ENCODE measurements at places on chromosomes 3 and 15.

- DNase-seq: no peak
Observed at GRCh38 chr15:48477795-48478360, 146.6 kb downstream of the DUT start.

DNA sequence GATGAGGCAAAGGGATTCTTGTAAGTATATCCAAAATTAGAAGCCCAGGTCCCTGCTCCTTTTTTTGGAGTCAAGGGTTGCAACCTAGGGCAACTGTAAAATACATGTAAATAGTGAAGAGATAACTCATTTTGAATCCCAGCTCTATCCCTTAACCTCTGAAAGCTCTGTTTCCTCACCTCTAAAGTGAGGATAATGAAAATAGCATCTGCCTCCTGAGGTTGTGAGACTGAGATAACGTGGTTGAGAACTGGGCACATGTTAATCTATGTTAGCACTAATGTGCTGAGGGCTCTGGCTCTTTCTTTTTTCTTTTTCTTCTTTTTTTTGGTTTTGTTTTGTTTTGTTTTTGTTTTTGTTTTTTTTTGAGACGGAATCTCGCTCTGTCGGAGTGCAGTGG lies 4.8 kb upstream of the NKTR start:
- DNase-seq: no peak

DNA sequence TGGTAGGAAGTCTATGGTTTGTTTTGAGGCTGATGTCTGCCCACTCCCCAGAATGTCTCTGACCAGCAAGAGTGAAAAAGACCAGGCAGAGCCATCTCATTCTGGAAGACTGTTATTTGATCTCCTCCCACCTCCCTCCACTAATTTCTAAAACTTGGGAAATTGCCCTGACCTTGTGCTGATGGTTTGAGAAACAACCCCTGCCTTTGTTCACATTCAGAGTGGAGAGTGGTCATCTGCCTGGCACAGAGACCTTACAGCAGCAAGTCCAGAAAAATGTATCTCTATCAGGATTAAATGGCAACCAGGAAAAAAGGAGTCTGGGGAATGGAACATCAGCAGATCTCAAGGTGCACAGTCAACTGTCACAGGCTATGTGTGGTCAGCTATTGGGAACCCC lies 25.7 kb downstream of the SPATA12 start:
- DNase-seq: no peak

GRCh38 chr3:176795891-176796290 lies 401.4 kb downstream of the TBL1XR1 start:
- no peak for DNase-seq

DNA sequence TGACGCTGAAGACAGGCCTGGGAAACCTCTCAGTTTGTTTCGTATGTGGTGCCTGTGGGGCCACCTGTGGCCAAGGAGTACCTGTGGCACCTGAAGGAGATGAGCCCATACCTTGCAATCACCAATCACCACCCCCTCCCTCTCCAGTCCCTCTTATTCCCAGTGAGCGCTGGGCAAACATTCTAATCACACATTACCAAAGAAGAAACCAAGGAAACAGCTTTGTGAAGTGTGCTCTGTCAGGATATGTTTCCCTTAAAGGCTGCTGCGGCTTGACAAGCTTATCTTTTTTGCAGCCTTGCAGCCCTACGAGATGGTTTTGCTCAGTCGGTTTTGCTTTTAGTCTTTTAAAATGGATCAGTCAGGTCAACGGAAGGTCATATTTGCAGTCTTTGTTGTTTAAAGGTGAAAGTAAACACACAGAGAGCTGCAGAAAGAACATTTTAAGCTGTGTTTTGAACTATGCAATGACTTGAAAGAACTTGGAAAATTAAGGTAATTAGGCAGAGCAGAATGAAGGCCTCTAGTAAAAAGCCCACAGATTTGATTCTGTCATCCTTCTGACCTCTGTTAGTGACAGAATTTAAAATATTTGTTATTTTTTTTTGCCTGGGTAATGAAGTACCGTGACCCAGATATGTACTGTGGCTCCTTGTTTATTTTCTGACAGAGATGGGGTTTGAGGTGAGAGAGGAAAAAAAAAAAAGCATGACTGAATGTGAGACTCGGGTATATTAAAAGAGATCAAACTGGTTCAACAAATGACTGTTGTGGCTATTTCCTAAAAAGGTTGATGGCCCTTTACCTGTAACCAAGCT lies 461.4 kb downstream of the NSUN3 start:
- DNase-seq: no peak

DNA sequence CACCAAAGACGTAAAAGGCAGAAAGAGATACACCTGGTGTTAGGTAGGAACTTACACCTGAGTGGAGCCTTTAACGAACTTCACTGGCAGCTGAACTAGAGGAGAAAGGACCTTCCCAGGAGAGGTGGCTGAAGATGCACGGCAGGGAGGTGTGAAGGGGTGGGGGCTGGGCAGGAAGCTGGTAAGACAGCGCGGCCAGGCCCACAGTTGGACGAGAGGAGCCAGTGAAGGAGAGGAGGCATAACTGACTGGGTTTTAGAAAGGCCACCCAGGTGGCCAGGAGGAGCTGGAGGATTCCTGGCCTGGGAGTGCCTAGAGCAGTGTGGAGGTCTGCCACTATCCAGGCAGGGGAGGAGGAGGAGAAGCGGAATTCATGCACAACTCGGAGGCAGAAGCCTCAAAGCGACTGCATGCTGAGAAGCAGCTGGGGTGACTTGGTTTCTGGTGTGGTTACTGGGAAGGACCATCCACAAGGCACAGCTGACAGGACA lies 51.9 kb downstream of the SLC41A3 start:
- no peak for DNase-seq

- no peak for DNase-seq
Observed at GRCh38 chr15:98123297-98123696, 162.8 kb downstream of the ARRDC4 start.

- no peak for DNase-seq
Observed at GRCh38 chr3:44924457-44925084, 50.2 kb downstream of the TGM4 start.

- DNase-seq: no peak
Observed at GRCh38 chr3:173109143-173109542, 31.9 kb downstream of the SPATA16 start.

- no peak for DNase-seq
Observed at GRCh38 chr3:69033470-69033869, 18.7 kb downstream of the TMF1 start.

DNA sequence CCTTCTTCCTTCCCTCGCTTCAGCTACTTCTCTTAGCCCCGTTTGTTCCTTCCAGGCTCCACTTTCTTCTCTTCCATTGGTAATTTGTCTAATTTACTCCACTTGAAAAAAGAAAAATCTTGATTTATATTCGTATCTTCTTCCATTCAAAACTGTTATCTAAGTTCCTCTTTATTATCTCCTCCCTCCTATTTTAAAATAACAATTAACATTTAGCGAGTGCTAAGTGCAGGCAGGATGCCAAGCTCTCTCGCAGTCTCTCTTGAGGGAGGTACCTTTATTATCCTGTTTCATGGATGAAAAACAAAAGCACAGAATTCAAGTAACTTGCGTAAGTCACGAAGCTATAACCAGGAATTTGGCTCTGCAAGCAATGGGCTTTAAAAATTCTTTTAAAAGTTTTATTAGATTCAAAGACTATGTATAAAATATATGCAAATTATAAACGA lies 418.9 kb upstream of the NAALADL2 start:
- no peak for DNase-seq

DNA sequence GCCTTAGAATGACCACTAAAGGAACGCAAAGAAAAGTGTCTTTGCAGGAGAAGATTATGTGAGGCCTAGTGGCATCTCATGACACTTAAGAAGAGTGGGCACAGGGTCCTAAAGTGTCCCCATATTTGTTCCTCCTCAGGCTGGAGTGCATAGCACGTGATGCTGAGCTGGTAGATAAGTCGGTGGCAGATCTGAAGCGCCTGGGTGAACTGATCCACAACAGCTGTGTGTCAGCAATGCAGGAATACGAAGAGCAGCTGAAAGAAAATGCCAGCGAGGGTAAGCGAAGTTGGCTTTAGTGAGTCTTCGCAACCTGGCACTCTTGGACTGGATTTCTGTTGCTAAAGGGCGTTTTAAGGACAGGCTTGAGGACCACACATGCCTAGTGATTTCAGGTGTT lies 92.6 kb downstream of the CHD2 start:
- no peak for DNase-seq

DNA sequence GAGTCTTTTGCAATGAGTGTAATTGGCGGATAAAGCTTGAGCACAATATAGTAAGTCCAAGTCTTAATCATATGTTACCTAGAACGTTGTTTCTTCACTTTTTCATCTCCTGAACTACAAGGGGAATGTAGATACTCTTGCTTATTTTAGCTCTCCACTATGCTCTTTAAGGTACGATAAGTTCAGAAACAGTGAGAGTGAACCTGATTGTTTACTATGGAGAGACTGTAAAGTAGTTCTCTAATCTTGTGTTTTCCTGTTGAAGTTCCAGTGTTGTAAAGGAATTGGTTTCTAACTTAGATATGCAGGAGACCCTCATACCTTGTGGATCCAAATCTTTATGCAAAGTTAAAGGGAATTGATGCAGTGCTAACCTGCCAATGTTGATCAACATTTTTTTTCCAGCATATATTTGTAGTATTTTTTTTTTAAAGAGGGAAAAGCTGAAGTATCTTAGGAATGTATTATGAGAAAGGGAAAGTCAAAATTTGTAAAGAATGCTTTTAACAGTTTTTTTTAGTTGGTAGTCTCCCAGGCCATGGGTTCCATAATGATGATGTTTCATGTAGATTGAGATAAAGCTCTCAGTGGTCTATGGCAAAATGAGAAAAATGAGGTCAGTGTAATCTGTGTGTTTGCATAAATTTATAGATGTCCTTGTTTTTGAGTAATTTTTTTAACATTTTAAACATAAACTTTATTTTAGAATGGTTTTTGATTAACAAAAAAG lies 14.9 kb downstream of the ATP11B start:
- no peak for DNase-seq

DNA sequence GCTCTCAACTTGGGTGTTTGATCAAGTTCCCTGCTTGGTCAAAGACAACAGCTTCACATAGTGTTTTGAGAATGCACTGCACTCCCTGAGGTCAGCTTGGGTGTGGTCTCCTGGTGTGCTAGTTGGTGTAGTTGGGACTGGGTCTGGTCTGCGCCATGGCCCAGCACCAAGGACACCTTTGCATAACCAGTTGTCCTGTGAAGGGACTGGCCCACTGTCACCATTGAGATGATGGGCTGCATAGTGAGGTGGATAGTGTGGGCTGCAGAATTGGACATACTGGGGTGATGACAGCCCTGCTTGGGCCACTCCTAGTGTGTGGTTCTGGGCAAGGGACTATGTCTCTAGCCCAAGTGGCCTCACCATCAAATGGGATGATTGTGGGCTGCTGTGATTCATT lies 9.5 kb downstream of the RPSA start:
- no peak for DNase-seq

All from CD4-positive, alpha-beta T cell (primary cell).